Occipital lobe (tissue), 3 donors: ENCODE measurements at places on chromosomes 13 and 19. TPM values are rescaled to one million over a fixed set of nuclear protein-coding genes. Genes with fewer than 3 reads are reported as not detected.

TLE2 gene
- total RNA-seq, result 6.1 TPM

SHISA7 gene
- total RNA-seq, result 4.2 TPM

PRSS57 gene
- not detected for total RNA-seq

SEMA6B gene
- 32.0 TPM for total RNA-seq

CGB5 gene
- total RNA-seq, result not detected

CGB8 gene
- not detected for total RNA-seq

C5AR2 gene
- 0.31 TPM for total RNA-seq

SIGLECL1 gene
- not detected for total RNA-seq

PTH2 gene
- total RNA-seq, result not detected

HSH2D gene
- total RNA-seq, result not detected

ZSCAN22 gene
- total RNA-seq, result 3.0 TPM

ZNF729 gene
- total RNA-seq, result not detected

KCTD4 gene
- 0.94 TPM for total RNA-seq

PPP1R13L gene
- not detected for total RNA-seq
